ENCODE measurements at places on chromosomes 11 and 22.

DNA sequence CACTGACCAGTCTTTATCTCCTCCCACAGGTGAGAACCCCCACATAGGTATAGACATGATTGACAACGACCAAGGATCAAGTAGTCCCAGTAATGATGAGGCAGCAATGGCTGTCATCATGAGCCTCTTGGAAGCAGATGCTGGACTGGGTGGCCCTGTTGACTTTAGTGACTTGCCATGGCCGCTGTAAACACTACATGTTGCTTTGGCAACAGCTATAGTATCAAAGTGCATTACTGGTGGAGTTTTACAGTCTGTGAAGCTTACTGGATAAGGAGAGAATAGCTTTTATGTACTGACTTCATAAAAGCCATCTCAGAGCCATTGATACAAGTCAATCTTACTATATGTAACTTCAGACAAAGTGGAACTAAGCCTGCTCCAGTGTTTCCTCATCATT lies 76.5 kb downstream of the BTBD10 start:
- no peak for DNase-seq

DNA sequence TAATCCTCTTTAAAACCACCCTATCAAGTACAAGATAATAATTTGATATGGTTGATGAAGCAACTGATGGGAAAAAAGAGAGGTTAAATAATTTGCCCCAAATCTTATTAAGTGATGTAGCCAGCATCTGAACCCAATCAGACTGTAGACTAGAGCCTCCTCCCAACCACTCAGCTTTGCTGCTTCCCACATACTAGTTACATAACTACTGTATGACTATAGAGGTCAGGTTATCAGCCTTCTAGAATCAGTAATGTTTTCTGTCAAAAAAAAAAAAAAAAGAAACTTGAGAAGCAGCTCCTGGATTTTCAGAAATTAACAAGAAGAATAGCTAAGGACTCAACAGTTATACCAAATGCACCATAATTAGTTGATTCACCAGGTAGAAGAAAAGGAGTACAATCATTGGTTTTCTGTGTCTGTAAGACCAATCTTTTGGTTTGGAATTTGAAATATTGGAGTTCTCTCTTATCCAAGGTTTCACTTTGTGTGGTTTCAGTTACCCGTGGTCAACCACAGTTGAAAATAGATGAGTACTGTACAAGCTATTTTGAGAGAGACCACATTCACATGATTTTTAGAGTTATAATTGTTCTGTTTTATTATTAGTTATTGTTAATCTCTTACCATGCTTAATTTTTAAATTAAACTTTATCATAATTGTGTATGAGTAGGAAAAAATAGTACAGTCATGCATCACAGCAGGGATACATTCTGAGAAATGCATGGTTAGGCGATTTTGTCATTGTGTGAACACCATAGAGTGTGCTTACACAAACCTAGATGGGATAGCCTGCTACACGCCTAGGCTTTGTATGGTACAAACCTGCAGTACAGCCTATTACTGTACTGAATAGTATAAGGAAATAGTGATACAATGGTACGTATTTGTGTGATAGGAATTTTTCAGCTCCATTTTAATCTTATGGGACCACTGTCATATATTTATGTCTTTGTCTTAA lies 72.2 kb downstream of the PDHX start:
- DNase-seq = no peak

DNA sequence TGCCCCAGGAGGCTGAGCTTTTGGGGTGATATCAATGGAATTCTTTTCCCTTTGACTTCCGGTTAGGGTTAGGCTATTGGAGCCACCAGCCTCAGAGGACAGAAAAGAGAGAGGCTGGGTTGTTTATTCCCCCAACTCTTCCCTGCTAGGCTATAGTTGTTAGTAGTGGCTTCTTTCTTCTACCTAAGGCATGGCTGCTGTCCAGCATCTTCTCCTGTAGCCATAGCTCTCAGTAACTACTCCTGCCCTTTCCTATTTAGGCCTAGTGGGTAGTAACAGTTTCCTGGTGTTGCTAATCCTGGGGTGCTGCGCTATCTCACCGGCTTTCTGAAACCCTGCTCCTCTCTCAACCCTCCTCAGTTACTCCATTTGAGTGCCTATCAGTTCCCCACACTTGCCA lies 184.9 kb downstream of the TENM4 start:
- no peak for DNase-seq

- DNase-seq = no peak
These were observed 116.9 kb downstream of the STK33 start for GRCh38 chr11:8477151-8477550.

GRCh38 chr22:39496131-39496838 lies 5.8 kb upstream of the MIEF1 start:
- peak; percentile 29 for DNase-seq

DNA sequence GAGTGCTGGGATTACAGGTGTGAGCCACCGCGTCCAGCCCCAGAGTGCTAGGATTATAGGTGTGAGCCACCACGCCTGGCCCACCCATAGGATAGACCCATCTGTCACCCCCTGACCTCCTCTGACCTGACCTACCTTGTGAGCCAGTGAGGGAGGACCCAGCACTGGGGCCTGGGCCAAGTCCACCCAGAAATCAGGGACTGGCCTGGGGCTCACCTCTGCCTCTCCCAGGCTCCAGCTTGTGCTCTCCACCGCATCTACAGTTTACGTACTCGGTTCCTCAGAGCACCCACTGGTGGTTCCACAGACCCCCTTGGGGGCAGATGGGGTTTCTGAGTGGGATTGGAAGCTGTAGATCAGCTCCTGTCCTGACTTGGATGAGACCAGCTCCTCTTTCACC lies 6.4 kb downstream of the SLC29A2 start:
- no peak for DNase-seq

DNA sequence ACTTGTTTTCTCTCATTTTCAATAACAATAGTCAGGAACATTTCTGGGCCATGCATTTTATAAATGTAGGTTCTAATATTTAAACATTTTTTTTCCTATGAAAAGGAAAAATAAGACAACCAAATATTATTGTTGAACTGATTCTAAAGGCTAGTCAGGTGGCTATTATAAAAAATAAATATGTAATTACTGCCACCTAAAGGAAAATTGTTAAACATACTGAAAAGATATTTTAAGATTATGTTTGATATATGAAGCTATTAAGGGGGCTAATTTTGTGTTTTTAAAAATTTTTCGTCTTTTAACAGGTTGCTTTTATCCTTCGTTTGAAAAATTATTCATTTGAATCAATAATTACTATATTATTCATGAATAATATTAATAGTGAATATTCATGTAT lies 62.2 kb upstream of the FDX1 start:
- DNase-seq = no peak

GRCh38 chr22:28095316-28096095 lies 176.4 kb upstream of the PITPNB start:
- DNase-seq = no peak

GRCh38 chr11:22042081-22042480 lies 150.8 kb upstream of the ANO5 start:
- no peak for DNase-seq

DNA sequence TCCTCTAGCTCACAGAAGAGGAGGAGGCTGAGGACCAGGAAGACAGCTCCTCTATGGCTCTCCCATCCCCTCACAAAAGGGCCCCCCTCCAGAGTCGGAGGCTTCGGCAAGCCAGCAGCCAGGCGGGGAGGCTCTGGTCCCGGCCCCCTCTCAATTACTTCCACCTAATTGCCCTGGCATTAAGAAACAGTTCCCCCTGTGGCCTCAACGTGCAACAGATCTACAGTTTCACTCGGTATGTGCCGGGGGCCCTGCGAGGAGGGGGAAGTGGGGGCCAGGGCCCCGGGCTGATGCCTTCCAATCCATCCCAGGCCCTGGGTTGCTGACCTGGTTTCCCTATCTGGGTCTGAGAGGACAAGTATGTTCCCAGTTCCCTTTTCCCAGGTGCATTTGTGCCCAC lies 7.9 kb downstream of the FOXR1 start:
- DNase-seq = no peak

DNA sequence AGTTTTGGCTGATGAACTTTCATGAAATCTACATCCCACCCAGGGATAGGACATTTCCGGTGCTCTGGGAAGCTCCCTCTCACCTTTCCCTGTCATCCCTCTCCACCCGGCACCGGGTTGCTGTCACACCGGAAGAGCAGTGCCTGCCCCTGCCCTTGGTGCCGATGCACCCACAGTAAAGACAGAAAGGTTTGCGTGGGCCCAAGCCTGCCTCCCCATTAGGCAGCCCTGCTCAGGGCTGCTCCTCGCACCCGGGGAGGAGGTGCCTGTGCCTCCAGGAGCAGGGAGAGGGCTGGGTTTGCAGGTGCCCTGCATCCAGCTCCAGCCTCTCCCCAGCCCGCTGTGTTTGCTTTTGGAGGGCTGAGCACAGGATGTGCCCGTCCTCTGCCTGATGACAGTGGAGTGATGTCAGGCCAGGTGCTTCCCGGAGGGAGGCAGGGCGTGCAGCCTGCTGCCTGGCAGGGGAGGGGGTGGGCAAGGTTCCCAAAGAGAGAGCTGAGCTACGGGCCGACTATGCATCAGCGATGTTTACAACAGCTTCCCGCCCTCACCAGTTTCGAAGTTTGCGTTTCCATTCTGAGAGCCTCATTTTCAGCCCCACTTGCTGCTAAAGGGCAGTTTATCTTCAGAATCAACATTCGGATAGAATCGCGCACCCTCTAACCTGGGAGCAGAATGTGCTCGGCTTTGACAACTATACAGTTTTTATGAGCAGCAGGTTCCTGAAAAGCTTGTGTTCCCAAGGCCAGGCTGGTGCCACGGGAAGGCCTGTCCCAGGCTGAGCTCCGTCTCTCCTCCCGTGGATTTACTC lies 83.2 kb upstream of the CLDN5 start:
- DNase-seq = peak; percentile 9

DNA sequence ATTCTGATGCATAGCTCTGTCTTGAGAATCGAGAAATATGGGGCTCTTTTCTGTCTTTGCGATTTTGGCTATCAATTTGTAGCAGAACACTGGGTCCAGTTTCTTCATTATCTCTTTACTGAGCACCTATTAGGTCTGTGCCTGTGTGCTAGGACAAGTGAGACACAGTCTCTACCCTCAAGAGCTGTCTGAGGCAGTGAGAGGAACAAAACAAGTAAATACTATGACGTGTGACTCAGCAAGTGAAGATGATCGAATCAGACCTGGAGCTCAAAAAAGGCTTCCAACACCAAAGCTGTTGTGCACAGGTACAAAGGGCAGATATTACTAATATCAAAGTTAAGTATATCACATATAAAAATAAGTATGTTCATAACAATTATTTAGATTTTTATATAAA lies 52.4 kb downstream of the LGR4 start:
- DNase-seq = no peak

GRCh38 chr11:1403721-1404460 lies 14.2 kb downstream of the BRSK2 start:
- no peak for DNase-seq

DNA sequence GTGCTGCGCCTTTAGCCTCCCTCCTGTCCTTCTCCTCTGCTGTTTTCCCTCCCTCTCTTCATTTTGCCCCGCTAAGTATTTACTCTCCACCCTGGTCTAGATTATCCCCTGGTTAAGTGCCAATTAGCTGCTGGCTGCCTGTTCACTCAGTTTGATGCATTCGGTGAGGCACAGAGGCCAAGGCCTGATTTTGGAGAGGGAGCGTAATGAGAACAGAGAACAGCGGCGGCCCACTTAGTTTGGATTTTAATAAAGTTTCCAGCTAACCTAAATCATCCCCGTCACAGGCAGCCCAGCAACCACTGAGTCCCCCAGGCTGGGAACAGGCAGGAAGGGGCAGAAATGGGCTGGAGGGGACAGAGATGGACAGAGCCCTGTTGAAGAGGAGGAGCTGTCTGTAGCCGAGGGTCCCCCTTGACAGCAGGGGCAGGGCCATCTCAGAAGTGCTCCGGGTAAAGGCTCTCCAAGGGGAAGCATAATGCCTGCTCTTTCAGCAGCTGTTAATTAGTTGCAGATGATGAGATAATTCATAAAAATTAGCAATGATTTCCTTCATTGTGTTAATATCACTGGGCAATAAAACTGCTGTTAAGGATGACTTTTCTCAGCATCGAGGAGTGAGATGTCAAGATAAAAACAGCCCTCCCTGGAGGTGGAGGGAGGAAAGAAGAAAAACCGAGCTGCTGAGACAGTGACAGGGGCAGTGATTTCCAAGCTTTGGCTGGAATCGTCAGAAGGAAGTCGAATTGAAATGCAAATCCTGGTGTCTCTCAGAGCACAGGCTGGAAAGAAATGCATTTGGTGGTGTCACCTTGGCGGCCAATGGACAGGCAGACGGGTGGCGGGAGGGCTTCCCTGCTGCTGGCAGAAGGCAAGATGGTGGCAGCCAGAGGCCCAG lies 170.1 kb downstream of the GRIK4 start:
- no peak for DNase-seq

DNA sequence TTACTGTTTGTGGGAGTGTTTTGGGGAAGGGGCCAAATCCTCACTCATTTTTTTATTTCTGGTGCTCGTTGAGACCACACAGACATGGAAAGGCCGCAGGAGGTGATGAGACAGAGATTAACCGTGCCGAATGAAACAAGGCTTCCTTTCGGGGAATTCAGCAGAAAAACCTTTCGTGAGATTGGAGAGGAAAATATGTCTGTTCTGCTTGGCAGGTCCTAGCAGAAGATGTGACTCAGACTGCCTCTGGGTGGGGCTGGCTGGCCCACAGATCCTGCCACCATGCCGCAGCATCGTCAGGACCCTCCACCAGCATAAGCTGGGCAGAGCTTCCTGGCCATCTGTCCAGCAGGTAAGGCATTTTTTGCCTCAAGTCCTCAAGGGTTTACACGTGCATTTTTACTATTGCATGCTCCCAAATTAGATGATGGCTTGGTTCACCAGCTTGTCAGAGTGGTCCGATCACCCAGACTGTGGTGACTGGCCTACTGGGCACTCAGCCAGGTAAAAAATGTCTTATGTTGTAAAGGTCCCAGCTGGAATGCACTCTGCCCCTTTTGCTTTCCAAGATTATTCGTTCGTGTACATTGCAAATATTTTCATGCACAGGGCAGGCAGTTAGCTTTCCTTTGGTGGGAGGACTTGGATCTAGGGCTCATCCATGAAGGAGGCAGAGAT lies 1.5 kb downstream of the DDB2 start:
- peak; percentile 29 for DNase-seq

DNA sequence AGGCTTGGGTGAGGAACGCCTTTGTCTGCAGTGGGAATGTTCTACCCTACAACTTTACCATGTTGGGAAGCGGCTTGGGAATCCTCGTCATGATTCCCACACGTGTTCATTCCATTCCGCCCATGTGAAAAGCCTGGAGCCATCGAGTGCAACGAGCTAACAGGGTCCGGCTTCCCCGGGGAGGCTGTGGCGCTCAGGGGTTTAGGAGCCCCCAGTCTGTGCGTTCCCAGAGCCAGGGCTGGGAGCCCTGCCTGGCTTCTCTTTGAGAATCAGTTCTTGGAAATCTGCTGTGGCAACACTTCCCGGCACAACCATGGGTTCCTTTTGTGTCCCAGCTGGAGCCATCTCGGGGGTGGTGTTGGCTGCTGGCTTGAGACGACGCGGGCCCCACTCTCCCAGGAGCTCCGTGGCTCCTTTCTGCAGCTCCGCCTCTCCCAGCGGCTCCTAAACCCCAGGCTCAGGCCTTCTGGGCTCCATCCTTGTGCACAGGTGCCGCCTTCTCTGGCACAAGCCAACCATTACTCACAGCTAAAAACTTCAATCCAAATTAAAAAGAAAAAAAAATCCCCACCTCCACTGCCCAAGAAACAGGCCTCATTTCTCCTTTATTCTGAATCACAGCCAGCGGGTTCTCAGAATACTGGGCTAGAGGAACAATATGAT lies 18.7 kb upstream of the PPFIA1 start:
- DNase-seq = no peak
